ENCODE measurements at places on chromosomes 1 and 21.

DNA sequence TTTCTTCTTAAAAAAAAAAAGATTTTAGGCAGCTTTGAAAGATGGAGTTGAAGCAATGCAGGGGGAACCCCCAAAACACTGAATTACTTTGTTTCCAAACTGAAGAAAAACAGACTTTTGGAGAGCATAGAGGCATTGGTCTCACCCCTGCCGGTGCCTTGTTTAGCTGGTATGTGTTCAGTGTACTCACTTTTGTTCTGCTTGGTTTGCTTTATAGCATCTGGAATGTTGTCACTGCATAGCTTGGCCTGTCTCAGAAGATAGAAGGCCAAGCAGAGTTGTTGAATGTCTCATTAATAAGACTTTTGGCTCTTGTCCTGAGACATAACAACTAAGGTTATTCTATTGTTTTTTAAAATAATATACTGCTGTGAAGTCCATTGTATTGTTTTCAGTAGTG, 6.9 kb downstream of the THRAP3 start:
- DNase-seq, result no peak

DNA sequence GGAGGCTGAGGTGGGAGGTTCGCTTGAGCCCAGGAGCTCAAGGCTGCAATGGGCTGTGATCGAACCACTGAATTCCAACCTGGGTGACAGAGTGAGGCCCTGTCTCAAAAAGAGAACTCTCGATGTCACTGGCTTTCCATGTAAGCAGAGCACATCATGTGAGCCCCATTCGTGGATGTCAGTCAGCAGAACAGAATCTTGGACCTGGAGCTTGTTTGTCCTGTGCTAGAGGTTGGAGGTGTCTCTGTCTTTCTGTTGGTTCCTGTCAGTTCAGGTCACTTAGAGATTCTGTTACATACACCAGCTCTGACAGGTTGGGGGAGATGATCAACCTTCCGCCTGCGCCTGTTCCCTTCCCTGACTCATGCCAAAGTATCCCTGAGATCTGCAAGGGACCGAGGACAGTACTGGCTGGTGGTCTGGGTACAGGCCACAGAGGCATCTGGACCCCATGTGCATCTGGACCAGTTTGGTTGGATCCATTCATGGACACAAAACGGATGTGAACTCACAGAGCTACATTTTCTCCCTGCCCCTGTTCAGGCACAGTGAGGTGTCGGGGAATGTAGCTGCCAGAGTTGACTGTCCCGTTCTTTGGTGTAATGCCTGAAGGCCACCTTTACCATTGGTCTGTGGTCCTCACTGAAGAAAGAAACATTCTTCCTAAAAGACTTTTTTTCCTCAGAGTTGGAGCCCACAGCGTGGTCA, 10.0 kb downstream of the ARF1 start:
- no peak for DNase-seq

GRCh38 chr21:40830836-40831235, 16.1 kb downstream of the DSCAM start:
- no peak for DNase-seq

- no peak for DNase-seq
Observed at GRCh38 chr1:202411422-202411821, 62.9 kb downstream of the PPP1R12B start.

DNA sequence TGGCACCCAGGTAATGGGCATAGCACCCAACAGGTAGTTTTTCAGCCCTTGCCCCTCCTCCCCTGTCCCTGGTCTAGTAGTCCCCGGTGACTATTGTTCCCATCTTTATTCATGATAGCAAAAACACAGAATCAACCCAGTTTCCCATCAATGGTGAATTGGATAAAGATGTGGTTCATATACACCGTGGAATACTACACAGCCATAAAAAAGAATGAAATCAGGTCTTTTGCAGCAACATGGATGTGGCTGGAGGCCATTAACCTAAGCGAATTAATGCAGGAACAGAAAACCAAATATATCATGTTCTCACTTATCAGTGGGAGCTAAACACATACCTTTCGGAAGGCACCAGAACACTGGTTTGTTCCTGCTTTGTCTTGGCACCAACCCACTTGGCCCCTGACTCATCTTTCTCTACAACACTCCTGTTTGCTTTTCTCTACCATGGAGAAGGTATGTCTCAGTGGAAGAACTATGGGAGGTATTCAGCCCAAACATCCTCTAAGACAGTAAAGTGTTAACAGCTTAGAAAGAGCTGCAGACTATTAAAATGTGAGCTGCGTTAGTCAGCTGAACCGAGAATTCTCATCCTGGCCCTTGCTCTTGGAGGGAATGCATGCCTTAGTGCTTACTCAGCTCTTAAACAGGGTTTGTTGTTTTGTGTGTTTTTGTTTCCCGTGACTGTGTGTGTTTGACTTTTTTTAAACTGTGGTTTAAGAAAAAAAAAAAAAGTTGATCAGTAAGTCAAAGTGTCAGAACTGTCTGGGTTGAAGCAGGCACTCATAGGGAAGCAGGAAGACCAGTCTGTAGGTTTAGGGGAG, 203.0 kb downstream of the TOMM20 start:
- no peak for DNase-seq

GRCh38 chr1:23427550-23427949, 3.0 kb upstream of the TCEA3 start:
- no peak for DNase-seq

DNA sequence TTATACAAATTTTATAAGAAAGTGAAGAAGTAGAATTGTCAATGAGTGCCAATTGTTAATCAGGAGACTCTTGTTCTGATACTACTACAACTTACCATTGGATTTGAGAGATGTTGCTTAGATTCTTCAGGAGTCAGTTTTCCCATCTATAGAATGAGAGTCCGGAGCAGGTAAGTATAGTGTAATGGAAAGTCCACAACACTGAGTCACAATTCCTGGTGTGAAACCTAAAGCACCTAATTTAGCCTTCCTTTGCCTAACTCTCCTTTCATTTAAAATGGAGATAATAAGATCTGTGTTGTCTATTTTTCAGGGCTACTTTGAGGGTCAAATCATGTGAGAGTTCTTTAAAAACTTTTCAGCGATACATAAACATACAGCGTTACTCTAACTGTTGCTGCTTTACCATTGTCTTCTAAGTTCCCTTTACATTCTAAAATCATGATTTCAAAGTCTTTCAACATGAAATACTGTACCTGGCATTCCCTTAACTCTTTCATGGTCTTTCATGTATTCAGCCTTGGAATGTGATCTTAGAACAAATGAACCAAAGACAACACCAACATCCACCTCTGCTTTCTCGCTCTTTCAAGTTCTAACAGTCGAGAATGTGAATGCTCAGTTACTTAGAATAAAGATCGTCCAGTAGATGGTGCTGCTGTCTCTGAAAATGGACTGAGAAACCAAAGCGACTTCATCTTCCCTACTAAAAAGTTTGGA, 90.9 kb downstream of the SLC30A10 start:
- no peak for DNase-seq

DNA sequence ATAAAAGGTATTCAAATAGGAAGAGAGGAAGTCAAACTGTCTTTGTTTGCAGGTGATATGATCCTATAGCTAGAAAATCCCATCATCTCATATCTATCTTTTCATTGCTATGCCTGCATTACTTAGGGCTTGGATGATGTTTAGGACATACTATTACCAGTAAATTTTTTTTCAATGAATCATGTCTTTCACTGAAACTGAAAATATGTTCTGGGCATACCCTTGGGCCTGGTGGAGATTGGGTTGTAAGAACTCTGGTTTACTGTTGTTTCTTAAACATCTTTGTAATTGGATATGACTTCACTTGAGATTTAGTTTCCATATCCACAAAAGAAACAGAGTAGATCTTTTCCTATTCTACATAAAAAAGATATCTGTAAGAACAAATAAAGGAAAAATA, 502.2 kb upstream of the PRMT6 start:
- no peak for DNase-seq

GRCh38 chr1:228528612-228529011, 41.4 kb downstream of the RNF187 start:
- no peak for DNase-seq

- DNase-seq, result no peak
Observed at GRCh38 chr1:187415065-187415464, 586.3 kb downstream of the PLA2G4A start.
